ENCODE measurements at places on chromosomes 3 and 15.

GRCh38 chr3:174959556-174960065 lies 100.5 kb downstream of the NAALADL2 start:
- no peak for DNase-seq

DNA sequence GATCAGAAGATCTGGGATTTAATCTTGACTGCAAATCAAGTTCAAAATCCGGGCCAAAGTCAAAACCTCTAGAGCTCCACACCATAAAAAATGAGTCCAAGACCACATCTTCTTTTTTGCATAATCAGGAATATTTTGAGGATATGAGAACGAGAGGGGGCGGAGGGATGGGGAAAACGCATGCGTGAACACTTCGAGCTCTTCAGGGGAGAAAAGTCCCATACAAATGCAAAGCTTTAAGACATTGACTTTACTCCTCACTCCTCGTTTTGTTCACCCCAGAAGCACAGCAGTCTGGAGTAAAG lies 68.2 kb downstream of the SUMF1 start:
- DNase-seq = no peak

GRCh38 chr3:63705092-63705645 lies 52.7 kb downstream of the SNTN start:
- no peak for DNase-seq

GRCh38 chr15:80898040-80898439 lies 91.6 kb downstream of the MESD start:
- no peak for DNase-seq

GRCh38 chr3:196969134-196969659 lies 564 bp upstream of the PIGZ start:
- DNase-seq = peak; percentile 34

DNA sequence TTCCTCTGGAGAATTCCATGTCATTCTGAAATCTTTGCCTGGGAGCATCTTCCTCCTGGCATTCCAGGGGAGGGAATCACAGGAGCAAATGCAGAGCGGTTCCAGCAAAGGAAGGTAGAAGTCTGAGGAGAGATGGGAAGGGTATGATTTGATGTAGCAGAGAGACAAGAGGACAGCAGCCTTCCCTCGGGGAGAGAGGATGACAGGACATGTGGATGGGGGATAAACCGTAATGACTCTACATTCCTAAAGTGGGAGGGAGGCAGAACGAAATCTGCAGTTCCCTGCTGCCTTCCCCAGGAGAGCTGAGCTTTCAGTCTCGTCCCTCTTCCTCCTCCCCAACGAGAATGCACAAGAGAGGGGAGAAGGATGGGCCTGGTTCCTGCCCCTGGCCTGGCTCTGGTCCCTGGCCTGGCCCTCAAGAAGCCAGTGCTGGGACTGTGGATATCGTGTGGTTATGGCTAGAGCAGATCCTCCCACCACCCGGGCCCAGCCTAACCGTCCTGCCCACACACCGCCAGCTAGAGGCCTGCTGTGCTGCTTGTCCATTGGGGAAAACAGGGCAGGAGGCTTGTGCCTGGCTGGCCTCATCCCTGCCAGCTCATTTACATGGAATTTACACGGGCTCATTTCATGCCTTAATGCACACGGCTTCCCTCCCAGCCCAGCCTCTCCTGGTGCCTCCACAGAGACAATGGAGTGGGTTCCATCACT lies 26.6 kb downstream of the SEMA7A start:
- peak; percentile 88 for DNase-seq

- no peak for DNase-seq
Measured at GRCh38 chr15:35013370-35013769, 25.3 kb upstream of the ZNF770 start.

DNA sequence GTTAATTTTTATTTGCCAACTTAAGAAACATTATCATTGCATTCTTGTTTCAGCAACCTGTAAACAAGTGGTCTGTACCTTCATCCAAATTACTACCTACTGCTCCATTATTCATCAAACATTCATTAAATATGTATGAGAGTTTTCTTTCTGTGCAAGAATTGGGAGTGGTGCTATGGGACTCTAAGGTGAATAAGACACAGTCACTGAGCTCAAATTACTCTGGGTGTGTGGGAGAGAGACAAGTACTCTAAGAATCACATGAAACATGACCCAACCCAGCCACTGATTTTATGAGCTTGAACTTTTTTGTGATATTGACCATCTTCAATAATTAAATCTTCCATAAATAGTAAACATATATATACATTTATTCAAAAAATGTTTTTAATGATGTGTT lies 227.2 kb upstream of the TP63 start:
- DNase-seq = peak; percentile 64

- no peak for DNase-seq
Measured at GRCh38 chr15:89118481-89118989, 30.3 kb downstream of the ABHD2 start.

DNA sequence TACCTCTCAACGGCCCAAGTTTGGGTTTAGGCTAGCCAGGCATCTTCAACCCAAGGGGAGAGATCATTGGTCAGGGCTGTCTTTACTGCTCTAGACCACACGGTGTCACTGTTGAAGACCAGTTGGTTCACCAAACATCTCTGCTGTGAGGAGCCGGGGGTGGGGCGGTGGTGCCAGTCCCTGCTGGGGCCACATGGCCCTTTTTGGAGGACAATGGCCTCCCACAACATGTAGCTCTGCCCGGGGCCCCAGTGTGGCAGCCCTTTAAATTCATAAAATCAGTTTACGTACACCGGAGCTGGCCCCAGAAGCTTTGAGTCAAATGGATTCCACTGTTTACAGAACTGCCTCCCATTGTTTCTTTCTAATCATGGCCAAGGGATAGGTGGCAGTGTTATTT lies 19.1 kb upstream of the TM4SF18 start:
- DNase-seq = peak; percentile 55

- DNase-seq = peak; percentile 97
Measured at GRCh38 chr3:171801738-171802589, 8.3 kb downstream of the PLD1 start.

- peak; percentile 86 for DNase-seq
Measured at GRCh38 chr3:49238274-49239127, 38.5 kb downstream of the C3orf62 start.

- DNase-seq = peak; percentile 1
Measured at GRCh38 chr3:173397161-173398110, at the start of gene NLGN1. Gene NLGN1 (plus strand): TSS chr3:173397744.

DNA sequence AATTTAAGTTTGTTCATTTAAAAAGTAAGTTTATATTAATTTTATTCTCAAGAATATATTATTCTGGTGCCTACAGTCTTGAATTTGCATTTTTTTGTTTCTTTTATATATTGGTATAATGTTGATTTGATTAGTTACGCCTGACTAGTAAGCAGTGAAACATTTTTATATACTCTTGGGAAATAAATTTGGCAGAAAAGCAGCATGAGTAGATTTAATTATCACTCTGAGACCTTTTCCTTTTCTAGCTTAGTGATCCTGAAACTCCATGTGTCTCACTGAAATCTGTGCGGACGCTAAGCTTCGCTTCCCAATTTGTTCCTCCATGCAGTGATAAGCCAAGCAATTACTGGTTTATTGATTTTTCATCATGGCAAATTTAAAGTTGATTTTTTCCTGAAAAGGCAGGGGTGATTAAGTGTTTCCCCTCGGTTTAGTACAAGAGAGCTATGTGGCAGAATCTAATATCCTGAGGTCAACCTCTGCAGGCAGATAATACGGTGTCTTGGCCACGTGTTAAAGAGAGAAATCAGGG lies 87.2 kb upstream of the MLF1 start:
- DNase-seq = no peak

DNA sequence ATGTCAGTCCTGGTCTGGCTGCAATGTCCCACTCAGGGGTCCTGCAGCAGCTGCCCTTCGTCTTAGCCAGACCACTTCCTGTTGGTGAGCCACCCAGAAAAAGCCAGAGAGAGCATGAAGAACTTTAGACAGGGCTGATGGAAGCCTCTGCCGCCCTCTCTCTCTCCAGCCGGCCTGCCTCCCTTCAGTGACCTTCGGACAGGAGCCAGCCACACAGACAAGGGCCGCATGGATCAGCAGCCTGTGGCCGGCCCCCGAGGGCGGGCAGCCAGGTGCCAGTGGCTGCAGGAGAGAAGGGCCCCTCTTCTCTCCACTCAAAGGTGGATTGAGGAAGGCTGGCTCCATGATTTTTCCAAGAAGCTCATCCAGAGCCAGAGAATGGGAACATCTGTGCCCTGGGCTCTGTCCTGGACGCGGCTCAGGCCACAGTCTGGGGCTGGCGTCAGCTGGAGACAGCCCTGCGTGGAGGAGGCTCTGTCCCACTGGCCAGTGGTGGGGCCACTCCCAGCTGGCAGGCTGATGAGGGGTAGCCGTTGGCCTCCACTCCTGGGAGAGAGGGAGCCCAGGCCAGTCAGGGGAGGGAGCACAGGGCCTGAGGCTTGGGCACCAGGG lies 42.9 kb downstream of the ISG20 start:
- DNase-seq = no peak

DNA sequence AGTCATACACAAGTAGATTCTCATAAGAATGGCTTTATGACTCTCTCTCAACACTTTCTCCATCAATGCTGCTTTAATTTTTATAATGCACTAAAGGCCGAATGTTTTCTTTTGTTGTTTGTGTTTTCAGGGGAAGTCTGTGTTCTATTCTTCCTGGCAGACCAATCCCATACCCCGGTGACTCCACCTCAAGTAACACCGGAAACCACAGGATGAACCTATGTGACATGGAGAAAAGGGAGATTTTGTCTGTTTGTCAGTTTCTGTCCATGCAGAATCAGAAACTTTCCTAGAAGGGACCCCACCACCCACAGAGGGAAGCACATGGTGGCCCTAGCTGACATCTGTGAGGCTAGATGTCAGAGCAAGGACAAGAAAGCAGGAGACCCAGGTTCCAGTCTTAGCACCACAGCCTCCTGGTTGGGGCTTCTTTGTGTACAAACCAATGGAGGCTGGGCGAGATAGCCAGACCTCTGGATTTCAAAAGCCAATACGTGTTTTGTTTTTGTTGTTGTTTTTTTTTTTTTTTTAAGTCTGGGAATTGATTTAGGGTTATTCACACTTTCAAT lies 109.0 kb downstream of the OSBPL10 start:
- no peak for DNase-seq

GRCh38 chr15:64825431-64826294 lies at the start of gene PIF1:
Gene PIF1 (minus strand): TSS chr15:64825647. CDS start chr15:64824335, 1,312 bp downstream.
- DNase-seq = peak; percentile 98

Data from mammary epithelial cell (primary cell).